ENCODE measurements at places on chromosomes 2 and 18.

DNA sequence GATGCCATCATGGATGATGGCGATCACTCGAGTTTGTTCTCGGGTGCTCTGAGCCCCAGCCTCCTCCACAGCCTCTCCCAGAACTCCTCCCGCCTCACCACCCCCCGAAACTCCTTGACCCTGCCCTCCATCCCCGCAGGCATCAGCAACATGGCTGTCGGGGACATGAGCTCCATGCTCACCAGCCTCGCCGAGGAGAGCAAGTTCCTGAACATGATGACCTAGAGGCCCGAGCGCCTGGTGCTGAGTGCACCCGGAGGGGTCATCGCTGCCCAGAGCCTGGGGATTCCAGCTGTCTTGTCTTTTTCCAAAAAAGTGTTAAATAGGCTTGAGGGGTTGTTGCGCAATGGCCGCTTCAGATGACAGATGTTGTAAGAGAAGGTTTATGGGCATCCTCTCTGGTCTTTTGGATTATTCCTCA lies 254.8 kb downstream of the GLI2 start:
- DNase-seq = no peak

GRCh38 chr2:182591774-182592173 lies 124.3 kb upstream of the DNAJC10 start:
- DNase-seq = no peak

DNA sequence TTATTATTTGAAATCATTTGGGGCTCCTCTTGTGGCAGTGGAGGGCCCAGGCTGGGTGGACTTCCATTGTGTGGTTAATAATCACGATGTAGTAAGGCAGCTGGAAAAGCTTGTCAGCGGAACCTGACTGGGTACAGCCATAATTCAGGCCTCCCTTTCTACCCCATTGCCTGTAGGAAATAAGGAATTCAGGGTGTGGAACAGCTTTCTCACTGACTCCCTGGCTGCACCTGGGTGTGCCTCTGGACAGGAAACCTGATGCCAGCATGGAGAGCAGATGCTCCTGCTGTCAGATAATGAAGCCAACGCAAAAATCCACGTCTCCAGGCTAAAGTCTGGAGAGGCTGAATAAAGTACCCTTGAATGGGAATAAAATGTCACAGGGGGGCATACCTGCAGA lies 44.2 kb downstream of the LYPD6B start:
- no peak for DNase-seq

DNA sequence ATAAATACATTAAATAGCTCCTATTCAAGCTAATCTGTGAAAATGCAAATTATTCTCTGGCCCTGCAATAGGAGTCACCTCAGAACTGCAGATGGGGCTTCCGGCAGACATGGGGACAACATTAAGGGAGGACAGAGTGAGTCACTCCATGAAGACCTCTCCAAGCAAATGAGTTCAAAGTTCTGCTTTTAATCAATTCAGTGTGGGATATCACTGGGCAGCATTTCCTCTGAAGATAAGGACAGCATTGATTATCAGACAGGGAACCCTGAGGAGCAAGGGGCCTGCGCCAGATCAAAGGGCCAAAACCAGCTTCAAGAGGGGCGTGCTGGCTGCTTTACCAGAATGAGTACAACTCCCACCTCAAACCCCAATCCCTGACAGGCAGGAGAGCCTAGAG lies 356.9 kb upstream of the KLHL29 start:
- no peak for DNase-seq

DNA sequence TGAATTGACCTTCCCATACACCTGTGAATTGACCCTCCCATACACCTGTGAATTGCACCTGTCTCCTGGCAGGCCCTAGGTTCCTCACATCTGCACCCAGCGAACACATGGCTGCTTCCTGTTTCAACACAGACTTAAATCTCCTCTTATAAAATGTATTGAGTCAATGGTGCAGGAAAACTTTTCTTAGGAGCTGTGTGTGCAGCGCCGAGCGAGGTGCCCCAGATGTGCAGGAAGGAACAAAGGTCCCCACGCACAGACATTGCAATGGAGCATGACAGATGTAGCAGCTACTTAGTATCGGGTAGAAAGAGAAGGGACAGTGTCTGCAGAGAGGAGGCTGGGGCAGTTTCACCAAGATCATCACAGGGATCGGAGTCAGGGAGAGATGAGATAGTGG lies 85.5 kb upstream of the PXDN start:
- DNase-seq = no peak

DNA sequence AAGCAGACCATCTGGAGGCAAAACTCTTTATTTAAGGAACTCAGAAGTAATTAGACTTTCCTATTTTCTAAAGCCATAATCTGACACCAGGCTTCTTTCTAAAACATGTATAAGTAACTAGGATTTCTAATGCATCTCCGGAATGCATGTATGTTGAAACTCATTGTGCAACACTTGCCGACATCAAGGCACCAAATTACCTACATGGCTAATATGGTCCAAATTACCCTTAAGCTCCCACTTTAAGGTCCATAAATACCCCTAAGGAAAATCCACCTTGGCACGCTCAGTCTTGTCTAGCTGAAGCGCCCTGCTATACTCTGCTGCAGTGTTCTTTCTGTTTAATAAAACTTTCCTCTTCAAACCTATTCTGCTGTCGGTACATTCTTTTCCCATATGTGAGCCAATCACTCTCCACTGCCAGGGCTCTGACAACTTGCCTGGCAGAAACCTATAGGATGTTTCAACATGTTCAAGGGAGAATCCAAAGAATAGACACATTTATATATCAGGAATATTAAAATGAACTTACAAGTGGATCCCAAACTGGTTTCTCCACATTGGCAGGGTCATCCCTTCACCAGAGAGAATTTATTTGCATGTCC lies 171.9 kb downstream of the GALNT1 start:
- DNase-seq = no peak

DNA sequence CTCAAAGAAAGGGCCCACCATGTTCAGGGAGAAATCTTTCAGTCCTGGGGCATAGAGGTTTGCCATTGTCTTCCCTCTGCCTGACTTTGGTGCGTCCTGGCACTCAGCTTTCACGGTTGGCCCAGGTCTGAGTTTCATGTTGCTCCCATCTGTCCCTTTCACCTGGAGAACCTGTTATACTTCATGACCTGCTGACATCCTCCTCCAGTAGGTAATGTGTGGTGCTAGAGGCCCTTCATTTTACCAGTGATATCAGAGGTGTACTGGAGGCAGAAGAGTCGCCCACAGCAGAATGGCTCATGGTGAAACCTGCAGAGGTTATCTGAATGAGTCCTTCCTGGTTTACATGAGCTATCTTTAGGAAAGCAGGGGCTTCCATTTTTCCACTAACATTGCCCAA lies 128.8 kb upstream of the DLX2 start:
- no peak for DNase-seq

- DNase-seq = peak; percentile 83
These were observed 542.4 kb upstream of the NRP2 start for GRCh38 chr2:205139822-205140463.

DNA sequence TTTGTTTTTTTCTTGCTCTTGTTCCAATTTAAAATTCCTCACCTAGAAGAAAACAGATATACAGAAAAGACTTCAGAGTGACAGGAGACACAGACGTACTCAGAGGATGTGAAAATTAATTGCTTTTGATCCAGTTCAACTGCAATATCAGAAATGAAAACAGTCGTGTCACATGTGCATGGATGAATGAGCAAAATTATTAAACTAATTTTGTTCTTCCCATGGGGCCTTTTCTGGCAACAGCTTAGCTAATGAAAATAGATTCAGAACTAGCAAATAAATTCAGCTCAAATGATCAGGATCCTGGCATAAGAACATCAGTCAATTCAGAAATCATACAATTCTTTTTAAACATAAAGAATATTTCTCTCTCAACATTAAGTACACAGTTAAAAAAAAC lies 100.5 kb downstream of the CABYR start:
- DNase-seq = no peak

DNA sequence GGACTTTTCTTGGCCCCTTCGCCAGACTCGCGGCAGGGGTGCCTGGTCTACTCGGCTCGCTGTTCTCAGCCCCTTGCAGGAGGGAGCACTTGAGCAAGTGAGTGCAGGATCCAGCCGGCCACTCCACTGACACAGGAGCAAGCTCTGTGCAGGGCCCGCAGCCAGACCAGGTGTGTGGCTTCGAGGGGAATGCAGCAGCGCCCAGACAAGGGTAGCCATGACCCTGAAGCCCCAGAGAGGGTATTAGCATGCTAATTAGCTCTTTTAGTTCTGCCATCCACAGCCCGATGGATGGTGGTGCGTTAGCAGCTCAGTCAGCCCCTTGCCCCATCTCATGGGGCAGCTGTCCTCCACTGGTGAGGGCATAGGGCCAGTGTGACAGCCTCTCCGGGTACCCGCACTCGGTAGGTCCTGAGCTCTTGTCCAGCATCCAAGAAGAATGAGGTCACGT lies 103.2 kb upstream of the HS6ST1 start:
- DNase-seq = no peak

GRCh38 chr18:44393406-44393805 lies 287.3 kb upstream of the SETBP1 start:
- no peak for DNase-seq

GRCh38 chr18:51480407-51481261 lies 283.2 kb upstream of the MEX3C start:
- peak; percentile 9 for DNase-seq

DNA sequence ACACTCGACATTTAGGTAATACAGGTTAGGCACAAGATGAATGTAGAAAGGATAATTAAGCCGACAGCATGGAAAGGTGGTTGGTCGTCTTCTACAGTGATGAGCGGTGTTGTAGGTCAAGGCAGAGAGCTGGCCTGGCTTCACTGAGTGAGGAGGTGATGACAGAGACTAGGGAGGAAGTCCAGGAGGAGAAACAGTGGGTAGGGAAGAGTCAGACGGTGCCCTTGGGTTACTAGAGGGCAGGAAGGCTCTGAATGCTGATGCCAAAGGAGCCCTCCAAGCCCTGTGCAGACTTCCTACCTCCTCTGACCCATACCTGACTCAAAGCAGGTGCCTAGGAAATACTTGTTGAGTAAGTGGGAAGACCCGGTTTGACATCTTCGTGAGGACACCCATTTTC lies 100.8 kb downstream of the ITGB1BP1 start:
- DNase-seq = no peak

GRCh38 chr2:165815299-165816141 lies 21.5 kb upstream of the GALNT3 start:
- DNase-seq = peak; percentile 13

DNA sequence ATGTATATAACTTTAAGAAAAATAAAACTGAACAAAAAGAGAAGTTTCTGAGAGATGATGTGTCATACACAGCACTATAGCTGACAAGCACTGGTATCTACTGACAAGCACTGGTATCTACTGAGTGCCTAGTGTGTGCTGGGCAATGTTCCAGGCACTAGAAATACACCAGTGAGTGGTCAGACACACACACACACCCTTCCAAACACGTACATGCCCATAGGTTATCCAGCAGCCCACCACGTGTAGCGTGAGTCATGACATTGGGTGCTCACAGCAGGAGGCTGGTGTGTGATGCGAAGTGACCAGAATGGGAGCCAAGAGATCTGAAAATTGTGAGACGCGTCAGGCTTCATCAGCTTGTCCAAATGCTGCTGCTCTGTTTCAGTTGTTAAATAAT lies 12.2 kb upstream of the GNAL start:
- peak; percentile 32 for DNase-seq

- DNase-seq = no peak
These were observed 14.8 kb downstream of the LPIN1 start for GRCh38 chr2:11761259-11761658.

DNA sequence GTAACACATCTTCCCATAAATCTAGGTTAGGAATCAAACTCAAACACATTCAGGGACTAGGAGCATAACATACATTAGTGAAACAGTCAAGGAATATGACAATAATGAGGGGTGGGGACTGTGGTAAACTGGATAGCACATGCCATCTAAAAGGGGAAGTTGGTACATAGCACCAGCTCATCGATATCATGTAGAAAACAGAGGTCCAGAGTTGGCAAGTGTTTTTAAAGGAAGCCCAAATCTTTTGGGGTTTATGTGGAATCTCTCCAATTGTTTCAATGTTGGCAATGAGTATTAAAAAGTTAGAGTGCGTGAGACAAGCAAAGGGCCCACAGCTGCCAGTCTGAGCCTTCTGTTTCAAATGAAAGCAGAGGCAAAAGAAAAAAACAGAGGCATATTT lies 24.4 kb downstream of the KLF7 start:
- DNase-seq = peak; percentile 40

- DNase-seq = no peak
These were observed 497.8 kb downstream of the EIPR1 start for GRCh38 chr2:2879781-2880180.

DNA sequence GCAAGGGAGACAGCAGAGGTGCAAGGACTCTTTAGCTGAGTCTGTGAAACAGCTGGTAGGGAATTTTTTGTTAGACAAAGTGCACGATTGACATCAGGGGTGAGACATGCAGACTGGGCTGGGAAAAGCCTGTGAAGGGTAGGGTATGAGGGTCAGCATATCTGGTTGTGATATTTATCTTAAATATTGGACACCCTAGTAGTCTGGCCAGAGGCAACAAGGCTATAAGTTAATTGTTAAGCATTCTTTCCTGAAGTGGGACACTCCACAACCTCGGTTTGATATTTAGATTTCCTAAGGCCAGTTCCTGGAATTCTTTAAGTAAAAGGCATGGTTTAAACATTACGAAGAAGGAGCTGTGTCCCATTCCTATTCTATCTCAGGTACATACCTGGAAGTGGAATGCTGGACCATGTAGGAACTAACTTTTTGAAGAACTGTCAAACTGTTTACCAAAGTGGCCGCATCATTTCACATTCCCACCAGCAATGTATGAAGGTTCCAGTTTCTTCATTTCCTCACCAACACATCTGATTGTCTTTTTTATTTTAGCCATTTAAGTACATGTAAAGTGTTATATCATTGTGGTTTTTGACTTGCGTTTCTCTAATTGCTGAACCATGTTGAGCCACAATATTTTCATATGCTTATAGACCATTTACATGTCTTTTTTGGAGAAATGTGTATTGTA lies 22.5 kb downstream of the EHBP1 start:
- no peak for DNase-seq

- no peak for DNase-seq
These were observed 43.8 kb downstream of the FLACC1 start for GRCh38 chr2:201313362-201313761.

- no peak for DNase-seq
These were observed 6.3 kb downstream of the FZD5 start for GRCh38 chr2:207763303-207763917.

DNA sequence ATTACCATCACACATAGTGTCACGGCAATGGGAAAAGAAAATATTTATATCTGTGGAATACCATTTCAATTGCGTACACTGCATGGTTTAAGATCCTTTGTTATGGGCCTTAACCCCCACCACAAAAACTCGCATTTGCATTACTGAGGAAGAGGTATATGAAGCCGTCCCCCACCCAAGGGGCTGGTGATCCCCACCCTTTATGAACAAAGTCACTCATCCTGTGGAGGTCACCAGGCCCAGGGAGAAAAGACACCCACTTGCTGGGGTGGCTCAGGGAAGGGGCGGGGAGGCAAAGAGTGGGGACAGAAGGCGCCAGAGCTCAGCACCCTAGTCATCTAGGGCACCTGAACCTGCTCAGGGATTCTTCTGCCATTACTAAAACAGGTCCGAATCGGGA lies 133.8 kb downstream of the ZNF516 start:
- no peak for DNase-seq

- DNase-seq = no peak
These were observed 56.2 kb upstream of the ID2 start for GRCh38 chr2:8625399-8626300.

- DNase-seq = no peak
These were observed 184.1 kb downstream of the HDAC4 start for GRCh38 chr2:239216614-239217273.

GRCh38 chr18:49733896-49734585 lies 79.3 kb downstream of the ACAA2 start:
- no peak for DNase-seq
